ENCODE measurements at places on chromosomes 12 and 14.

GRCh38 chr12:89525305-89525823 is 483 bp downstream of the POC1B start:
- DNase-seq, result no peak

- DNase-seq, result no peak
Observed at GRCh38 chr12:7905071-7905470, 30.9 kb downstream of the SLC2A3 start.

- no peak for DNase-seq
Observed at GRCh38 chr12:124804011-124804621, 59.5 kb downstream of the SCARB1 start.

DNA sequence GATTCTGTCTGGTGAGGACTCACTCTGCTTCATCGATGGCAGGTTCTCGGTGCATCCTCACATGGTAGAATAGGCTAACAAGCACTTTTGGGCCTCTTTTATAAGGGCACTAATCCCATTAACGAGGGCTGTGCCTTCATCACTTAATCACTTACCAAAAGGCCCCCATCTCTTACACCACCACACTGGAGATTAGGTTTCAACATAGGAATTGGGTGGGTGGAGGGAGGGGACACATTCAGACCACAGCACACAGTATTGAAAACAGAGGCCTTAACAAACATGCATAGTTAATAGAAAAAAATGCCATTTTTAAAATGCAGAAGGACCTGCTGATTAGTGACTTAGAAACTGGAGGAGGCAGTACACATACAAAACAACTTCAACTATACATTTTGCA is 61.6 kb downstream of the SPPL3 start:
- no peak for DNase-seq

DNA sequence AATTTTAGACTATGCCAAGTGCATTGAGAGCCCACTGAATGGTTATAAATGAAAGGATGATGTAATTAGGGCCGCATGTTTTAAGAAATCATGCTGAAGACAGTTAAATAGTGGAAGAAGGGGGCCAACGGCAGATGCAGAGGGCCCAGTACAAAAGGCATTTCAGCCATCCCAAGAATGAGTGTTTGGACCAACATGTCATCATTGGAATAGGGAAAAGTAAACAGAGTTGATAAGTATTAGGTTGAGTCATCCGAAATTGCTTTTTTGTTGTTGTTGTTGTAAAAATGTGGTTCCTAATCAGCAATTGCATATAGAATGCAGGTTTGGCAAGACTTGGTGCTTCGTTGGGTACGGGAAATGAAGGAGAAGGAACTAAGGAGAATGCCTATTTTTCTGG is 29.5 kb downstream of the BMP4 start:
- DNase-seq, result no peak

DNA sequence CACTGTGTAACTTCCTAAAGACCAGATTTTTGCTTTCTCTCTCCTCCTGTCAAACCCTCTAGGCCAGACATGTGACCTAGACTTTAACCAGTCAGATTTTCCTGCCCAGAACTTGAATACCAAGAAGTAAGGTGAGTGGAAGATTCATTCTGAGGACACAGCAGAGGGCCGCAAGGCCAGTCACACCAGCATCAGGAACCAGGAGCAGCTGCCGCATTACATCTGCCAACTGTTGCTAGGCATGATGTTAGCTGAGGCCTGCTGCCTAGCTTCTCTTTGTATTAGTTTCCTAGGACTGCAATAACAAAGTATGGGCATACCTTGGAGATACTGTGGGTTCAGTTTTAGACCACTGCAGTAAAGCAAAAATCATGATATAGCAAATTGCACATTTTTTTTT is 101.9 kb upstream of the BMP4 start:
- DNase-seq, result no peak

GRCh38 chr12:102441077-102441596 is 39.2 kb downstream of the IGF1 start:
- no peak for DNase-seq

DNA sequence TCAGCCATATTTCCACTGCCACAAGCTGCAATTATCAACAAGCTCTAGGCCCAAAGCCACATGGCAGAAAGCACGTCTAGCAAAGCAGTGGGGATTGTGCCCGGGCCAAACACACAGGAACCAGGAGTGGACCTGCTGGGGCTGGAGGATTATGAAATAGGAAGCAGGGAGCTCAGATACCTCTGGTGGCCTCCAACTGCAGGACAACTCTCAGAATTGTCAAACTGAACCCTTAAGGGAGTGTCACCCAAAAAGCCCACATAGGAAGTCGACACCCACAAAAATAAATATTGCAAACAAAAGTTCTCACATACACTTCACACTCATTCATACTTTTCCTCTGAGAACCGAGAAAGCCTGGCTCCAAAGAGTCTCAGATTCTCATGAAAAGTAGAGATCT is 26.1 kb downstream of the KCTD10 start:
- DNase-seq, result no peak

DNA sequence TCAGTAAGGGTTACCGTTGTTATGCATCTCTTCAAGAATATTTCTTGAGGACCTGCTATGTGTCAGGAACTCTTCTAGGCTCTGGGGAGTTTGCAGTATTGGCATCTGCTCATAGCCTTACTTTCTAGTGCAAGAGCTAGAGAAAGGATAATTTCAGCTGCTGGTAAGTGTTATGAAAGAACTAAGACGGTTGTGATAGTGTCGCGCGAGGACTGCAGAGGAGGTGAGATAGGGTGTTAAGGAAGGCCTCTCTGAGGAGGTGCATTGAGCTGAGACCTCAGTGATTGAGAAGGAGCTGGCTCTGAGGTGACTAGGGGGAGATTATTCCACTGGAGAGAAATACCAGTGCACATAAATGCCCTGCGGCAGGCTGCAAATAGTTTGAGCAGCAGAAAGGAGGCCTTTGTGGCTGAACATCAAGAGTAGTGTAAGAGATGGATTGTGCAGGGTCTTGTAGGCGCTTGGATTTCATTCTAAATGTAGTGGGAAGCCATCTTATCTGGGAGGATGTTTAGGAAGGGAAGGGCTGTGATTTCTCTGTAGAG is 824 bp downstream of the DDX55 start:
- peak; percentile 27 for DNase-seq

DNA sequence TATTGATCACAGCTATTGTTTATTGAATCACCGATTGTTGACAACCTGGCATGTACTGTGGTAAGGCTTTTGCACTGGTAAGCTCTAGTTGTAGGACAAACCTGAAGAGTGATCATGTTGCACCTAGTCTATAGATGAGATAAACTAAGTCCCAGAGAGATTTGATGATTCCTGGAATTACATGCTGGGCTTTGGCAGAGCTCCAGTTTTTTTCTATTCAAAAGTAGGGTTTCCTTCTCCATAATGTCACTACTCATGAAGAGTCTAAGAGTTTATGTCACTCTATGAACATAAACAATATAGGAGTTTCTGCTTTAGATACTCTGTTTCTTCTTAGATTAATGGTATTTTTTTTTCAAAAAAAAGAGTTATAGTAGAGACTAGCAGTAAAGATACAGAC is 72.0 kb downstream of the BMP4 start:
- no peak for DNase-seq

DNA sequence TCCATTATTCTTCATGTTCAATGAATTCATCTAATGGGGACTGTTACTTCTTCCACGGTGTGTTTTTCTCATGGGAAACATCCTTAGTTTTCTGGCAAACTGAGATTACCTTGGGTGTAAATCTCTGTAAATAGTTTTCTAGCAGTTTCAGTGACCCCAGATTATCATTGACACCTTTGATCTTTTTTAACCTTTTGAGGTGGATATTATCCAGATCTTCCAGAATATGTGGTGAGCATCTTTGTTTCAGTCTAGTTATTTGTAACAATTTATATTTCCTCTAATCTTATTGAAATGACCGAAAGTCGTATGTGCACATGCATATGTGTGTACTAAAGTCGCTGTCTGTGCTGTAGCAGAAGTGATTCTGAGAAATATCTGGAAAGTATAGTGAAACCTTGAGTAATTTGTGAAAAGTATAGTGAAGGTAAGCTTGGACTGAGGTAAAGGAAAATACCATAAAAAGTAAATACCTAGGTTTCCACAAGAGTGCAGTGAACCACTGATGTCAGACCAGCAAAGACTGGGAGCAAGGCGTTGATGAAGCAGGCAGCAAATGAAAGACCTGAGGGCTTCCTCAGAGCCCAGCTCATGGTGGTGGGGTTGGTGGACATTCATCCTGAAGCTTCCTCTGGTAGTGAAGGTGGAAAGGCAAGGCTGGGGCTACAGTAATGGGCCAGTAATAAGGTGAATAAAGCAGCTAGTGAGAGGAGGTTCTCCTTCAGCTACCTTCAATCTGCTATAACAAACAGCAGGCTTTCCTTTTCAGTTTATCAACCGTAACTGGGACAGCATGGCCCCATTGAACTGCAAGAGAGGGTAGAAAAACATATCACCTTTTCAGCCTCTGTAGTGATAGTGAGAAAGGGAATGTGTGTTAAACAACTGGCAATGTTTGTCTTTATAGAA is 480.2 kb upstream of the FBXO33 start:
- no peak for DNase-seq

DNA sequence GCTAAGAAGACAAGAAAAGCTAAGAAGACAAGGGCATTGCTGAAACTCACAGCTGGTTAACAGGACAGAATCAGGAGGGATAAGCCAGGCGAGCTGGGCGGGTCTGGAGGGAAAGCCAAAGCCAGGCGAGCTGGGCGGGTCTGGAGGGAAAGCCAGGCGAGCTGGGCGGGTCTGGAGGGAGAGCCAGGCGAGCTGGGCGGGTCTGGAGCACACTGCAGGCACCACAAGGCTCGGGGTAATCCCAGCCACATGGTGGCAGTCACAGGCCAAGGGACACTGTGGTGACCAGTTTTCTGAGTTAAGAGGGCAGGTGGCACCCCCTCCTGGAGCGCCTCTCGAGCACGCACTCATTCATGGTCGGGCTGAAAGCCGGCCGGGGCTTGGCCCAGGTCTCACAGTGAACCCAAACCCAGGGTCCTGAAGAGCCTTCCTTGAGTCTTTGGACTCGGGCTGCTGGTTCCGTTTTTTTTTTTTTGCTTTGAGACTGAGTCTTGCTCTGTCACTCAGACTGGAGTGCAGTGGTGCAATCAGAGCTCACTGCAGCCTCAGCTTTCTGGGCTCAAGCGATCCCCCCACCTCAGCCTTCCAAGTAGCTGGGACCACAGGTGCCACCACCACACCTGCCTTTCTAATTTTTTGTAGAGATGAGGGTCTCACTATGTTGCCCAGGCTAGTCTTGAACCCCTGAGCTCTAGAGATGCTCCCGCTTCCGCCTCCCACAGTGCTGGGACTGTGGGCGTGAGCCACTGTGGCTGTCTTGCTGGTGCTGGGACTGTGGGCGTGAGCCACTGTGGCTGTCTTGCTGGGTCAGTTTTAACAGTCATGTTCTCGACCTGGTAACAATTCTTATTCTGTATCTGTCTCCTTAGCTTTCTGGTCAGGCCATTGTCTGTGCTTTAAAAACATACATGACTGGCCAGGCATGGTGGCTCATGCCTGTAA is 40.2 kb downstream of the HSP90AA1 start:
- DNase-seq, result peak; percentile 78

DNA sequence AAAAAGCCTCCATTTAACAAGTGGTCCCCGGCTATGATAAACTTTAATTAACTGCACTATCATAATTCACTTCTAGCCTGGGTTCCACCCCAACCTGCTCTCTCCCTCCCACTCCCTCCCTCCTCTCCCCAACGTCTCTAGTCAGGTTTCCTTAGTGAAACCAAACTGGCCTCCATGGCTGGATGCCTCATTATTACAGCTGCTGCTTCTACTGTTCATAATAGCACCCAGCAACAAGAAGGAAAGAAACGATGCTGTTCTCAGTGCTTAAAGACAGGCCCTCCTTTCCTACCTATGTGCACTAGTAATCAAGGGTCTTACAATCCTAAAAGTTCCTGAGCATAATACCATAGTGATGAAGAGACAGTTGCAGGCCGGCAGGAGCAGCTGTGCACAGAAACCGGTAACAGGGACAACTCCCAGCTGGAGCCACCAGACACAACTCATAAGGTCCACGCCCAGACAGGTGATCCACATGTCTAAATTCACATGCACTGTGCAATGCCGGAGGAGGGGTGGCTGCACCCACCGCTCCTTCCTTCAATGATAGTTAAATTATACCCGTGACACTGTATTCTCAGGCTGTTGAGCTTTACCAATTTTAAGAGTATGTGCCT is 6.2 kb downstream of the IRF2BPL start:
- DNase-seq, result no peak

DNA sequence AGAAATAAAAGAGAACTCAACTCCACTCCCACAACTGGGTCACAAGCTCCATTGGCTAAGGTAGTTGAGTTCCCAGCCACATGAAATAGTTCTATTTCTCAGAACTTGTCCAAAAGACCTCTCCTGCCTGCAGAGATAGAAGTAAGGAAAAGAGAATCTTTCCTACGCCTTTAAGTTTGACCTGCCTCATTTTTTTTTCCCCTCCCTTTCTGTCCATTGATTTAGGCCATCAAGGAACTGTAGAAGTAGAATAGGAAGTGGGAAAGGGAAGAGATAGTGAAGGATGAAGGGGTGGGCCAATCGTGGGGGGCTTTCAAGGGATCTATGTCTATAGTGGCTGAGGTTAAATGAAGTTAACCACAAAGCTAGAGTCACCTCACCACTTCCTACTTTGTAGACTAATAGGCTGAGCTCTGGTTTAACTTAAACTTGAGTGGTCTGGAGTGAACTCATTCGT is 13.9 kb upstream of the NUDT4 start:
- DNase-seq, result no peak

DNA sequence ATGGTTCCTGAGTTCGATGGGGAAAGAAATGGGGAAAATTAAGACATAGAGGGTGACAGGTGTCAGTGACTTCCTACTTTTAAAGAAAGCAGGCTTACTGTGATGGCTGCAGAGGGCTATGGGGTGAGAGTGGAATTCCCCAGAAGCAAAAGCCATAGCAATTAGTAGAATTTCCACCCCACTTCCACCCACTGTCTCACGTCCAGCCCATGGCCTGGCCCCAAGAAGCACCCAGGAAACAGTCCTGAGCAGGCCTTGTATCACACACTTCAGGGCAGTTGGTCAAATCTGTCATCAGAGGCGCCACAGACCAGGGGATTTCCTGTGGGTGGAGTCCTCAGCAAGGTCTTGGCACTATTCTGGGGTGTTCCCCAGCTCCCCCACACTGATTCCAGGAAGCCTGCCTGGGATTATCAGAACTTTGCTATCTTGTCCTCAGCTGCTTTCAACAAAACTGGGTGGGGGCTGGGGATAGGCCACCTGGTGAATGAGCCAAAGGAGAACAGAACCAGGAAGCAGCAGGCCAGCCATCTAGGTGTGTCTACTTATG is 120.1 kb upstream of the CCND2 start:
- no peak for DNase-seq

- no peak for DNase-seq
Observed at GRCh38 chr14:28412077-28412476, 354.5 kb upstream of the FOXG1 start.

DNA sequence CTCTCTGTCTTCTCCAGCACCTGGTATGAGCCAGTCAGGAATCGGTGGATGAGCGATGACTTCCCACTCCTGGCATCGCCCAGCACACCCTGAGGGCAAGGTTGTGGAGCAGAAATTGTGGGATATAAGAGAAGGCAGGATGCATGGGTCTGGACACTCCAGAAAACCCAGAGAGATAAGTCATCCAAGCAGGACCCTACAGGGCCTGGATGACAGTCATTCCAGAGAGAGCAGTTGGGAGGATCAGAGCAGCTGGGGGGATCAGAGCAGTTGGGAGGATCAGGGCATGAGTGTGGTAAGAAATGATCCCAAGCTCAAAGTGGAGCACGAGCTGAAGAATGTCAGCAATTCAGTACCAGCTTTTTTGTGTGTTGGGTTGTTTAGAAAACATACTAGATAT is 4.0 kb downstream of the AGAP2 start:
- no peak for DNase-seq

- no peak for DNase-seq
Observed at GRCh38 chr12:106045251-106045674, 93.5 kb downstream of the NUAK1 start.
